ENCODE measurements at places on chromosomes 16 and 17.

DNA sequence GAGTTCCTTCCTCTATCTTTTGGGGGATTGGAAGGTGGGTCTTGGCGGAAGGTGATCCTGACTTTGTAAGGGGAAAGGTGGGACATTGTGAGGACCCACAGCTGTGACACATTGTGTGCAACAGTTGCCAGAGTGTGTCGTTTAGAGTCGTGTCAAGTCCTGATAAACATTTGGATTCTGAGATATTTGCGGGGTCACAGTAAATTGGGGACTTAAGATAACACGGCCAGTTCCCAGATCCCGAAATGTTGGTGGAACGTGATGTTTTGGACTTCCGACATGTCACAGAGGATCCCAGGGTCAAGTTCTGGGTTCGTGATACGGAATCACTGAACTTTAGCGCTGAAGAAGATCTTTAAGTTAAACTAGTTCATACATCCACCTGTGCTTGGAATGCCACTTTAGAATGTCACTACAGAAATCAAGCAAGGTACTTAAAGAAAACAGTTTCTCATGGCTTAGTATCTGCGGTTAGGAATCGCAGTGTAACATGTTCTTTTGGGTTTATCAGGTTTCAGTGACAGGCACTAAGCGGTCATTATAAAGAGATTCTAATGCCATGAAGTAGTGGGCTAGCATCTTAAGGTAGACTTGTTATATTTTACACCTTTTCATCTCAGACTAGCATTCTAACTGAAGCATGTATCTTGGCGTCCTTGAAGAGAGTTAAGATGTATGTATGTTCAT lies 815 bp downstream of the ATAD5 start:
- no peak for DNase-seq

- no peak for DNase-seq
These were observed 12.7 kb upstream of the APPBP2 start for GRCh38 chr17:60538726-60539125.

GRCh38 chr17:45231481-45232116 lies 9.9 kb downstream of the FMNL1 start:
- DNase-seq, result no peak

DNA sequence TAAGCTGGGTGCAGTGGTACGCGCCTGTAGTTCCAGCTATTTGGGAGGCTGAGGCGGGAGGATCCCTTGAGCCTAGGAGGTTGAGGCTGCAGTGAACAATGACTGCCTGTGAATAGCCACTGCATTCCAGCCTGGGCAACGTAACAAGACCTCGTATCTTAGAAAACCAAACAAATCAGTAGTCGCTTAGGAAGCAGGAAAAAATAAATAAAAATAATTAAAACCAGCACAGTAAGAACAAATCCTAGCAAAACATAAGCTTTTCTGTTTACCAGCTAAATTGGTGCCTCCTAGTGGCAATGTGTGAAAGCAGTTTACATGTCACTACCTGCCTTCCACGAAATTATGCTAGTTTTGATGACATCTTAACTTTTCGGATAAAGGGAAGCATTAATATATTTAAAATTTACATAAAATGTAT lies 1.3 kb downstream of the ARMC5 start:
- DNase-seq, result no peak

DNA sequence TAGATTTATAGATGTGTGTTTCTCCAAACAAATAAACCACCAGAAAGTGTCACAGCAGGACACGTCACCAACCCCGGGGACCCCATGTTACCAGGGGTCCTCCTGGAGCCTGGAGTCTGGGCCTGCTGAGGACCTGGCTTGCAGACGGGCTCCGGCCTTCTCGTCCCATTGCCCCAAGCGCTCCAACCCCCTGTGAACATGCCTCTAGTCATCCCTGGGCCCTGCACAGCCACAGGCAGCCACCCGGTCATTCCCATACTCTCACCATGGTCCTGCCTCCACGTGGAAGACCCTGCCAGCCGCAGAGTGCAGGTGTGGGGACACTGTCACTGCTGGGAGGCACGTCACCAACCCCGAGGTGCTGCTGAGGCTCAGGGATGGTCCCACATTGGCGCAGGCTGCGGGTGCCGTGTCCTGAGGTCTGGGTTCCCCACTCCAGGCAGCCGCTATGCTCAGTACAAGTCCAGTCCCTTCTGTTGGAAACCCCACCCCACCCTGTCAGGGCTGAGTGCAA lies 4.5 kb downstream of the SECTM1 start:
- DNase-seq, result no peak

- no peak for DNase-seq
These were observed 312.7 kb upstream of the KCNJ16 start for GRCh38 chr17:69762359-69762758.

GRCh38 chr16:8858994-8859912 lies 9.6 kb downstream of the CARHSP1 start:
- DNase-seq, result no peak

DNA sequence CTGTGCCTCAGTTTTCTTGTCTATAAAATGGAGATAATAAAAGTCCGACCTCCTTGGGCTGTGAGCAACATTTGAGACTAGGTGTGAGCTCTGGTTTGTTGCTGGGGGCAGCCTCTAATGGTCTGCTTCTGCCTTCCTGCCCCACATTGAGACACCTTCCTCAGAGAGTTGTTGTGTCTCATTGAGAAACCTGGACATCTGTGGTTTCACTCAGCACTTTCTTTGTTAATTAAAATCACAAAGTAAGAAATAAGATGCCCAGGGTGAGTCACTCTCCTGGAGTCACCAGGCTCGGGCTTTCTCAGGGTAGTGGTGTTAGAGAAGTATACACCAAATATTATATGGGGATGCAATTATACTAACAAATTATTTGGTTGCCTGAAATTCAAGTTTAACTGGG lies 389.2 kb upstream of the SALL1 start:
- DNase-seq, result no peak

- no peak for DNase-seq
These were observed 100.9 kb downstream of the VPS53 start for GRCh38 chr17:613725-614124.

GRCh38 chr17:43634591-43635125 lies 27.1 kb downstream of the MEOX1 start:
- peak; percentile 71 for DNase-seq

- no peak for DNase-seq
These were observed 119.6 kb upstream of the PMFBP1 start for GRCh38 chr16:72291531-72291981.

GRCh38 chr17:48295362-48296288 lies 134.4 kb downstream of the SKAP1 start:
- no peak for DNase-seq

GRCh38 chr17:47615766-47616424 lies 33.8 kb upstream of the KPNB1 start:
- no peak for DNase-seq

GRCh38 chr17:83170571-83171260 lies 91.3 kb downstream of the METRNL start:
- DNase-seq, result no peak

DNA sequence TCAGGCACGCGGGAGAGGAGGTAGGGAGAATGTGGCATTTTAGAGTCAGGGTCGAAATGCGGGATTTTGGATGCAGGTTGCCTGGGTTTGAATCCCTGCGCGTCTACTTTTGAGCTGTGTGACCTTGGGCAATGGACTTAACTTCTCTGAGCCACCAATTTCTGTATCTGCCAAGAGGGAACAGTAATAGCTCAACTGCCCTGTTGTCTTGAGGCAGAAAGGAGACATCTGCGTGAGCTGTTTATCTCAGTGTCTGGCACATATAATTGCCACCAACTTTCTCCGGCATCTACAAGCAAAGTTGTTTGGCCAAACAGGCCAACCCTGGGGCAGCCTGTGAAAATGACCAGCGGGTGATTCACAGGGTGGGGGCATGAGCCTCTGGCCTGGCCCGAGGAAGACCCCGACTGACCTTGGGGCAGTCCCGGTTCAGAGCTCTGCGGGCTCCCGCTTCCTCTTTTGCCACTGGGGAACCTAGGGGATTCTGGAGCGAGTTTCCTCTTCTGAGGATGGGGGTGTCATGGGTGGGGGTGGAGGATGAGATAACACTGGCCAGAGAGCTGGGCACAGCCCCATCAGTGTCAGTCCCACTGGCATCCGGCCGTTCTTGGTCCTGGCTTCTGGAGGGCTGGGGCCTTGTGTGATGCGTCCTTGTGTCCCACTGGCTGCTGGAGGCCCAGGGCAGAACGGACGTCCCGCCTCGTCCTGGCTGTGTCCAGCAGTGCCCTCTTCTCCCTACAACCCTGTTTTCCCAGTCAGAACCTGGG lies 1.3 kb downstream of the SNN start:
- DNase-seq, result no peak

GRCh38 chr17:3723188-3723555 lies 531 bp upstream of the HASPIN start:
- no peak for DNase-seq

GRCh38 chr17:68248199-68248825 lies 469 bp downstream of the AMZ2 start:
- DNase-seq, result no peak

DNA sequence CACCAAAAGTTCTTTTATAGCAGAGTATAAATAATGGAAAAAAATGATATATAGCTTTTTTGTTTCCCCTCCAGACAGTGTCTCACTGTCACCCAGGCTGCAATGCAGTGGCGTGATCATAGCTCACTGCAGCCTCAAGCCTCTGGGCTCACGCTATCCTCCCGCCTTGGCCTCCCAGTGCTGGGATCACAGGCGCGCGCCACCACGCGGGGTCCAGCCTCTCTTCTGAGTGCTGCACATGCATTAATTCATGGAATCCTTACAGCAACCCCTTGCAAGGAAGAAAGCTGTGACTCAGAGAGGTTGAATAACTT lies 18.0 kb upstream of the ZNF629 start:
- peak; percentile 56 for DNase-seq

DNA sequence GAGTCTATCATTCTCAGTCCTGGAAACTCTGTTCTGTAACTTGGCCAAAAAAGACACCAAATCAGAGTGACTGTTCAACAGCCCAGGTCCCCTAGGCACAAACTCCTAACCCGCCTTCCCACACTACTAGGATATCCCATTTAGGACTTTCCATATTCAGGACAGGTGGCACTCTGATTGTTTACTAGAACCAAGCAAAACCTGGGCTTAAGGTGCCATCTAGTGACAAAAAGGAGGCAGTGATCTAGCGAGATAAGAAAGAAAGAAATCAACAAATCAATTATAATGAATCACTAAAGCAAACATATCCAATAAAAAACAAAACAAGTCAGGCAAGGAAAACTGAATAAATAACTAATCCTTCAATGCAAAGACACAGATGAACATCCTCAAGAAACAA lies 203.9 kb downstream of the CEP112 start:
- no peak for DNase-seq

- no peak for DNase-seq
These were observed 104.5 kb downstream of the C16orf78 start for GRCh38 chr16:49478107-49478506.

DNA sequence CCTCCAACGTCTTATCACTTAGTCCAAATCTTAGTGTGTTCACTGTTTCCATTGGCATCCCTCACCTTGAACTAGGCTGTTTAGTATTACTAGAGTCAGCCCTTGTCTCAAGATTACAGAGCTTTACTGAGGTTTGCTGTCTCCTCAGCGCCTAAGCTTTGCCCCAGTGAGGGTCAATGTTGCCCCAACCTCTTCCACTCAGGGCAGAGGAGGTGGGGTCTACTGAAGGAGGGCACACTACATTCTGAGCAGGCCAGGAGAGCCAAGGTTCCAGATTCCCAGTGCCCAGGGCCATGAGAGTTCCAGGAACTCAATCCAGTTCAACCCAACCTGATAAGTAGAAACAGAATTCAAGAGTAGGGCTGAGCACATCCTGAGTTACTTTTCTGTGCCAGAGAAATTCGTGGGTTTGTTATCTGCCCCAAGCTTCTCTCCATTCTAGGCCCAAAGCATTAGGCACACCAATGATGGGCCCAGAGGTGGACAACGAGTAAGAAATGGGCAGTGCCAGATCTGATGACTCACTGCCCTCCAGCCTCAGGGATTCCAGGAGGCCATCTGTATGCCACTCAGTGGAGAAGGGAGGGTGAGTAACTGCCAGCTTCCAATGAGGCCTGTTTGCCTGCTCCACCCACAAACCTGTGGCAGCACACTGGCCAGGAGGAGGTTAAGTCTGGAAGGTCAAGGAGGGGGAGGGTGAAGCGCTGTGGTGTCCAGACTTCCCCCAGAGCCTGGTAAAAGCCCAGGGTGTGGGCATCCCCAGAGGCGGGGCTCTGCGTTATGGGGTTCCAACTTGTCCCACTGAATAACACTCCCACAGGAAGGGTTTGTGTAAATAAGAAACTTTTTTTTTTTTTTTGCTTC lies 8.2 kb downstream of the TUBG2 start:
- DNase-seq, result no peak

- DNase-seq, result no peak
These were observed 9.4 kb downstream of the ABCC1 start for GRCh38 chr16:15958703-15959348.

DNA sequence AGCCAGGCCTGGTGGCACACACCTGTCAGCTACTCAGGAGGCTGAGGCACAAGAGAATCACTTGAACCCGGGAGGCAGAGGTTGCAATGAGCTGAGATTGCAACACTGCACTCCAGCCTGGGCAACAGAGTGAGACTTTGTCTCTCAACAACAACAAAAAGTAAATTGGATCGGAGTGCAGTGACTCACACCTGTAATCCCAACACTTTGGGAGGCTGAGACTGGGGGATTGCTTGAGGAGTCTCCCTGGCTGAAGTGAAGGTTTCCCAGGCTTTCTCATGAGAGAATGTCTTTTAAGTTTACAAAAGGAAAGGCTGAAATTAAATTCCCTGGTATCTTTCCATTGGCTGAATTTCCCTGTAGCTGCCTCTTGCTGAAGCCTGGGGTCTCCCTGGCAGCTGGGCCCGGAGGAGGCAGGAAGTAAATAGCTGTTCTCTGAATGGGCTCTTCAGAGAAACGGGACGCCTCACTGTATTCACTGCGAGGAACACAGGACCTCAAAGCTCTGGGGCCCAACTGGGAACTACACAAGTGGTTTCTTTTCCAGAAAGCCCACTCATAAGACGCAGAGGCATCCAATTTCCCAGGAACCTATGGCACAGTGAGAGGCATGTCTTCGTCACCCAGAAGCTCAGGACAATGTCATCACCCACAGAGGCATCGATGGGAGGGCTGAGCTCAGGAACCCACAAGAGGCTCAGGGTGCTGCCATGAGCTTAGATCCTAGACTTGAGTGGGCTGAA lies 77.4 kb upstream of the SMURF2 start:
- no peak for DNase-seq

DNA sequence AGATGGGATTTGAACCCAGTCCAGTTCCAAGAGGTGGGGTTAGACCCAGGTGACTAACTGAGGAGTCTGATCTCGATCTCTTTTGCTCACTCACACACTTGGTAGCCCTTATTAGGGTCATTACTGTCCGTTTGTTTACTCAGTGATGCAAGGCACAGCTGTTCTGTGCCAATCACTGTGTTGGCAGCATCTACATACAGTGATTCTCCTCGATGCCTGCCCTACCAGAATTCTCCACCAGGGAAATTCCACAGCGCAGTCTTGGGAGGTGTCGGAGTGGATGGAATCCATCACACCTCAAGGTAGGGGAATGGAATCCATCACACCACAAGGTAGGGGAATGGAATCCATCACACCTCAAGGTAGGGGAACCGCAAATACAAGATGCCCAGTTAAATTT lies 279.6 kb downstream of the MAF start:
- no peak for DNase-seq

GRCh38 chr16:89502081-89502843 lies 5.9 kb upstream of the SPG7 start:
- no peak for DNase-seq

- no peak for DNase-seq
These were observed 12.5 kb downstream of the RGS11 start for GRCh38 chr16:263182-263774.

- DNase-seq, result no peak
These were observed 18.3 kb downstream of the CDIPT start for GRCh38 chr16:29844575-29845331.

- DNase-seq, result no peak
These were observed at the start of gene LCAT for GRCh38 chr16:67943619-67944504. Gene LCAT, minus strand, starts transcription at chr16:67944120. Its CDS starts 19 bp downstream, at chr16:67944101.

- DNase-seq, result no peak
These were observed 47.6 kb downstream of the CPD start for GRCh38 chr17:30426292-30426691.
